ENCODE measurements at places on chromosomes 4 and X.

DNA sequence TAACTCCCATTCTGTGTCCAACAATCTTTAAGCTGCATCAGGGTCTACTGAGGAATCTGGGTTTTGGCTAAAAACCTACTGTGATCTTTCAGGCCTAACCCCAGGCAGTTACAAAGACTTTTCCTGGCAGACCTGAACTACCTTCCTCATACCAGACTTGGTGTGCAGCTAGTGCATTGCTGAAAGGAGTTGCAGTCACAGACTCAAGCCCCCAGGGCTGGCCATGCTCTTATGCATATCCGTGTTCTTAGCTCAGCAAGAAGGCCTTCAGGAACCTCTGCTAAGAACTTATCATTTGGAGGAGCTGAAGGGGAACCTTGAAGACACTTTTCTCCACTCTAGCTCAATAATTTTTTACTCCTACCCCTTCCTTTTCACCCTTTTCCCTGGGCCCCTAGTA is 147.5 kb downstream of the INPP4B start:
- DNase-seq, result no peak

GRCh38 chr4:184851200-184851541 is 25.4 kb upstream of the ACSL1 start:
- no peak for DNase-seq

DNA sequence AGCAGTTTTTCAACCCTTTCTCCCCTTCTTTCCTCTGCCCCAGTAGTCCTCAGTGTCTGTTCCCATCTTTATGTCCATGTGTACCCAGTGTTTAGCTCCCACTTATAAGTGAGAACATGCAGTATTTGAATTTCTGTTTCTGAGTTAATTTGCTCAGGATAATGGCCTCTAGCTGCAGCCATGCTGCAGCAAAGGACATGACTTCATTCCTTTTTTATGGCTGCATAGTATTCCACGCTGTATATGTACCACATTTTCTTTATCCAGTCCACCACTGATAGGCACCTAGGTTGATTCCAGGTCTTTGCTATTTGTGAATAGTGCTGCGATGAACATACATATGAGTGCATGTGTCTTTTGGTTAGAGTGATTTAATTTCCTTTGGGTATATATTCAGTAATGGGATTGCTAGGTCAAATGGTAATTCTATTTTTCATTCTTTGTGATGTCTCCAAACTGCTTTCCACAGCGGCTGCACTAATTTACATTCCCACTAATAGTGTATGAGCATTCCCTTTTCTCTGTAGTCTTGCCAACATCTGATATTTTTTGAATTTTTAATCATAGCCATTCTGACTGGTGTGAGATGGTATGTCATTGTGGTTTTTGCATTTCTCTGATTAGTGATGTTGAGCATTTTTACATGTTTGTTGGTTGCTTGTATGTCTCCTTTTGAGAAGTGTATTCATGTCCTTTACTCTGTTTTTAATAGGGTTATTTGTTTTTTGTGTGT is 54.6 kb upstream of the ANK2 start:
- no peak for DNase-seq

GRCh38 chrX:109886122-109886761 is 116.7 kb upstream of the TMEM164 start:
- no peak for DNase-seq

GRCh38 chrX:76919761-76920160 is 492.3 kb downstream of the MAGEE1 start:
- no peak for DNase-seq
